SK-MEL-5 (cell line): ENCODE measurements at places on chromosomes 6 and 20. TPM values are rescaled to one million over a fixed set of nuclear protein-coding genes. Genes with fewer than 3 reads are reported as not detected.

ARFGEF2 gene
- 95.5 and 104 TPM in 2 replicates for total RNA-seq

CITED2 gene
- 18.7 and 19.7 TPM in 2 replicates for total RNA-seq

PPP1R14C gene
- 0.11 TPM in 1 of 2 replicates, not detected in the other for total RNA-seq

BMP7 gene
- 6.8 and 12.9 TPM in 2 replicates for total RNA-seq

CCM2L gene
- 0.08 and 0.16 TPM in 2 replicates for total RNA-seq

OTOR gene
- not detected in 2 replicates for total RNA-seq

CCR6 gene
- total RNA-seq: not detected in 2 replicates

LINC00237 gene
- not detected in 2 replicates for total RNA-seq

EFHC1 gene
- total RNA-seq: 14.1 and 23.7 TPM in 2 replicates

TMEM244 gene
- not detected in 2 replicates for total RNA-seq

TRIM10 gene
- total RNA-seq: not detected in 2 replicates

PIGU gene
- 32.1 and 38.2 TPM in 2 replicates for total RNA-seq

SNRPB2 gene
- 186 and 206 TPM in 2 replicates for total RNA-seq

PCED1A gene
- total RNA-seq: 17.2 and 22.6 TPM in 2 replicates

SIRPA gene
- total RNA-seq: 67.8 and 74.7 TPM in 2 replicates

BMP5 gene
- 0.21 TPM in 1 of 2 replicates, not detected in the other for total RNA-seq

GSTA5 gene
- not detected in 2 replicates for total RNA-seq

TMEM74B gene
- 3.9 and 5.7 TPM in 2 replicates for total RNA-seq

GPR63 gene
- total RNA-seq: 1.3 and 1.6 TPM in 2 replicates

TENT5A gene
- total RNA-seq: 38.8 and 39.1 TPM in 2 replicates

PKIB gene
- total RNA-seq: 1.0 and 1.4 TPM in 2 replicates

PHACTR1 gene
- 2.8 and 2.9 TPM in 2 replicates for total RNA-seq

FAM110A gene
- total RNA-seq: 2.6 and 3.3 TPM in 2 replicates

RBPJL gene
- total RNA-seq: not detected in 2 replicates

SLC17A9 gene
- not detected in 2 replicates for total RNA-seq

RNF5 gene
- 23.9 and 29.5 TPM in 2 replicates for total RNA-seq

KIFC1 gene
- total RNA-seq: 21.8 and 23.9 TPM in 2 replicates

ARHGAP18 gene
- total RNA-seq: 17.9 and 18.2 TPM in 2 replicates

PHACTR3 gene
- not detected in 2 replicates for total RNA-seq
